Activated CD8-positive, alpha-beta memory T cell treated with anti-CD3 and anti-CD28 coated beads for 4 hours (primary cell): ENCODE measurements at places on chromosomes 16 and 17.

GRCh38 chr16:19163215-19163614 is 4.8 kb upstream of the SYT17 start:
- DNase-seq: no peak

GRCh38 chr17:39706921-39707337 is 7.1 kb downstream of the ERBB2 start:
- DNase-seq: no peak

- DNase-seq: no peak
Measured at GRCh38 chr17:31378638-31379037, 12.8 kb upstream of the RAB11FIP4 start.

- no peak for DNase-seq
Measured at GRCh38 chr17:56795221-56795865, 38.4 kb downstream of the C17orf67 start.

DNA sequence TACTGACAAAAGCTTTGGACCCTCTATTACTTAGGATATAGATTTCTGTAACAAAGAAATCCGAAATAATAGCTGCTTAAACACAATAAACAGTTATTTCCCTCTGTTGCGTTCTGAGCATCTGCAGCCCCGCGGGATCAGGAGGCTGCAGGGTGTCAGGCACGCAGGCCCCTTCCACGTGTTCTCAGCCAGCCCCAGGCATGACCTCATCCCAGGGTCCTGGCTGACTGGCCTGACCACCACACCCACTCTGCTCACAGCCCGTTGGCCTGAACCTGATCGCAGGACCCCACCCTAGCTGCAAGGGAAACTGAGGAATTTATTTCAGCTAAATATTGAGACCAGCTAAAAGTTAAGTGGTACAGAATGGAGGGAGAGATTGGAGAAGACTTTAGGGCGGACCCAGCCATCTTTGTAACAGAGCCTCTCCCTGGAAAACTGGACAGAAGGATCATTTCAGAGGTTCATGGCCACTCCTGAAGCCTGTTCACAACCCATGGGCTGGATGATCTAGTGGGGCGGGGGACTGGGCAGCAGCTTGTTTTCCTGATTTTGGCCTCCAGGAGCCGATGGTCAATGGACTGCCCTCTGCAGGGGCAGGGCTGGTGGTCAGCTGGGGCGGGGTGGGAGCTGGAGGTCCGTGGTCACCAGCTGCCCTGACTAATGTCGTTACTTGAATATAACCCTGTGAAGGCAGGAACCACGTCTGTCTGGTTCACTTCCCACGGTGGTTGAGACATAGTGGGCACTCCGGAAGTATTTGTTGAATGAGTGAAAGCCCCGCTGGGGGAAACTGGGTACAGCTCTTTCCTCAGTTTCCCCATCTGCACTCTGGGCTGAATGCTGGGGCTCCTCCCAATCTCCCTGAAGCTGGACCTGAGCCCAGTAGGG is 10.9 kb downstream of the CETP start:
- no peak for DNase-seq

GRCh38 chr16:67948015-67948414 is 4.1 kb upstream of the LCAT start:
- no peak for DNase-seq

DNA sequence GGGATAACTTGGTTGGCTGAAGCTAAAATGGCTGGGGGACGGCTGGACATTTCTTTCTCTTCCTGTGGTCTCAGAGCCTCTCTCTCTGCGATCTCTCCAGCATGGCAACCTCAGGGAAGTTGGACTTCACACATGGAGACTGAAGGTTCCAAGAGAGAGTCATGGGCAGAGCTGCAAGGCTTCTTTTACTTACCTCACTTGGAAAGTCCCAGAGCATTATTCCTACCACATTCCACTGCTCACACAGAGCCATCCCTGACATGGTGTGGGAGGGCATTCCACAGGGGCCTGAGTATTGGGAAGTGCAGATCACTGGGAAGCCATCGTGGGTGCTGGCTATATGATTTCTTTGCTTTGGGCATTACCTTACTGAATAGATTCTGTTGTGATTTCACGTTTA is 9.8 kb upstream of the SLC6A2 start:
- DNase-seq: no peak

DNA sequence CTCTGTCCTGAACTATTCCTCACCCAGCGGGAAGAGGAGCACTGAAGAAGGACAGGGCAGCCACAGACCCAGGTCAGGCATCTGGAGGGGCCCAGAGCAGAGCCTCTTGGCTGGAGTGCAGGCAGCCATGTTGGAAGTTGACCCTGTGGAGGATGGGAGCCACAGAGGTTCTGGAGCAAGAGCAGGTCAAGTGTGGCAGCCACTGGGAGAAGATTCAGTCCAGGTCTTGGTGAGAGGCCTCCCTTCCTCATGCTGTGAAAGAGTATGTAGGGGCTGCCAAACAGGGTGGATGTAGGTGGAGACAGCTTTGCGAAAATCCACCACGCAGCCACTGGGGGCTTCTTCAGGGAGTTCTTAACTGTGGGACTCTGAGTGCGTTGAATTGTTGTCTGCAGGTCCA is 590 bp upstream of the CD79B start:
- DNase-seq: no peak
